ENCODE measurements at places on chromosomes 2 and 18.

- no peak for DNase-seq
Measured at GRCh38 chr2:36798724-36799123, 102.2 kb downstream of the VIT start.

- no peak for DNase-seq
Measured at GRCh38 chr2:196080526-196080925, 11.9 kb upstream of the DNAH7 start.

DNA sequence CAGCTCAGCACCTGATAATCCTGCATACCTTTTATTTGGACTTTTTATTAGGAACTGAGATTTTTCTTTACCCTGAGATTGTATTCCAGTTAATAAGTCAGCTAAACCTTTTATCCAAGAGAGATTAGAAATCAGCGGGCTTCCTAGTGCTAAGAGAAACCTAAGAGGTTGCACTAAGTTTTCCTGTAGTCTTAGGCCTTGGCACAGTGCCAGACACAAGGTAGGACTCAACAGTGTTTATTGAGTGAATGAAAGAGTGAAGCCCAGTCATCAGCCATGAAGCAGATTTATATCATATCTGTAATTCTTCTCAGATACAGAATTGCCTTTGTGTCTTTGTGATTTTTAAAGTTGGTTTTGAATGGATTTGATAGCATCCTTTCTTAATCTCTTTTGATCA, 13.6 kb downstream of the OTX1 start:
- DNase-seq = no peak

- no peak for DNase-seq
Measured at GRCh38 chr2:234963773-234964615, 12.2 kb downstream of the SH3BP4 start.

DNA sequence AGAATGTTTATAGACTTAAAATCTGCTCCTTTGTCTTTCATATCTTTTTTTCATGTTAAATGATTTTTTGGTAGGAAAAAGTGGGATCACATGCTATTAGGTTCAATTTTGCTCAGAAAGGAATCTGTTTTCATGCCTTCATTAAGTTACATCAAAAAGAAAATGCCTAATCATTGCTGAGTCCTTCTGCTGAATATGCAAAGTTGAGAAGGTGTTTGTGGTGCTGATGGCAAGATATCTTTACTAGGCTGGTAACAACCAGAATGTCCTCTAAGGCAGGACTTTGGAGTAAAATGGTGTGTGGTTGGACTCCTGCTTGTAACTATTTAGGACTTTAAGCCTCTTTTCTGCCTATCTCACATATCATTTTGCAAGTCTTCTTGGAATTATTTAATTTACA, 88.3 kb downstream of the TRIB2 start:
- no peak for DNase-seq

DNA sequence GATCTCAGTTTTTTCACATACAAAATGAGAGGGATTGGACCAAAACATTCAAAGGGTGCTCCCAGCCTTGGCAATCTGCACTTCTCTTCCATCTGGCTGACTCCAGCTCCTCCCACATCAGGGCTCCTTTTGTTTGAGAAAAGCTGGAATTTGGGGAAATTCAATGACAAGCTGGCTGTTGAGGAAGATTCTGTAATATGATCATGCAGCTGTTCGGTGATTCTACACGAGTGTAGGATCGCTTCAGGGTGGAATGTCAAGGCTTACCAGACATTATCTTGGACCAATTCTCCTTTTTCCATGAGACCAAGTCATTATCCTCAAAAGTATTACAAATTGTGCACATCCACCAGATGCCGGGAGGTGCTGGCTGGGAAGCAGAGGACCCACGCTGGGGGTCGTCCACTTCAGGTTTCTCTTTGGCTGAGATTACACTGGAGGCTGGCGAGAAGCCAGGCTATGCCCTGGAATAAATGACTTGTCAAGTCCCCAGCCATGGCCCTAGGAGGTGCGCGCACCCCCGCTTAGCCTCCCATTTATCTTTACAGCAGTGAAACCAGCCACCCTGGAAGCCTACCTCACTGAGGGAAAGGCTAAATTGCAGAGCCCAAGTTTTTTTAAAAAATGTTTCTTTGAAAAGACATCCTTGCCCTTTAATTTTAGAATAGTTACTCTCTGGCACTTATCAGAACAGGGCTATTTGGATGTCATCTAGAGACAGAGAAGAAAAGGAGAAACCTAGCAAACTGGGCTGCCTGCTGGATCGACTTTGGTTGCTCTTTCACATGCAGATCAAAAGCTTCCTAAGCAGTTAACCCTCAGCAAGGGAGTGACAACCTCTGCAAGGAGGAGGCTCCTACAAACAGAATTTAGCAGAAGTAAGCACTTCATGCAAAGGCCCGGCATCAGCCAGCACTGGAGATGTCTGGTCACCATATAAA, 42.5 kb upstream of the LCLAT1 start:
- DNase-seq = no peak
